COR-L47 (cell line): ENCODE measurements at places on chromosomes 3 and 15.

DNA sequence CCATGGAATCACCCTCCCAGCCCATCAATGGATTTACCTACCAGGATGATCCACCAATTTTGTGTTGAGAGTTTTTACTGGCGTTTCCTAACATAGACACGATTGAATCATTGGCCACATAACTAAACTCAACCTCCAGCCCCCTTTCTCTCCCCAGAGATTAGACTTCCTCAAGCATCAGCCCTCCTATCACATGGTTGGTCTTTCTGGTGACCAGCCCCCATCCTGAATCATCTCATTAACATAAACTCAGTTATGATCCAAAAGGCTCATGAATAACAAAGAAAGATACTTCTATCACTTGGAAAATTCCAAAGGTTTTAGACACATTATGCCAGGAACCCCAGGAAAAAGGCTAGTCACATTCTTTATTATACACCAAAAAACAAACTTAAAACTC lies 21.2 kb downstream of the PRKAR2A start:
- DNase-seq, result no peak

GRCh38 chr3:25782938-25783660 lies at the start of gene NGLY1:
TSS of gene NGLY1 (minus strand) at chr3:25783443. CDS start at chr3:25783390, 53 bp downstream.
- peak; percentile 47 for DNase-seq

DNA sequence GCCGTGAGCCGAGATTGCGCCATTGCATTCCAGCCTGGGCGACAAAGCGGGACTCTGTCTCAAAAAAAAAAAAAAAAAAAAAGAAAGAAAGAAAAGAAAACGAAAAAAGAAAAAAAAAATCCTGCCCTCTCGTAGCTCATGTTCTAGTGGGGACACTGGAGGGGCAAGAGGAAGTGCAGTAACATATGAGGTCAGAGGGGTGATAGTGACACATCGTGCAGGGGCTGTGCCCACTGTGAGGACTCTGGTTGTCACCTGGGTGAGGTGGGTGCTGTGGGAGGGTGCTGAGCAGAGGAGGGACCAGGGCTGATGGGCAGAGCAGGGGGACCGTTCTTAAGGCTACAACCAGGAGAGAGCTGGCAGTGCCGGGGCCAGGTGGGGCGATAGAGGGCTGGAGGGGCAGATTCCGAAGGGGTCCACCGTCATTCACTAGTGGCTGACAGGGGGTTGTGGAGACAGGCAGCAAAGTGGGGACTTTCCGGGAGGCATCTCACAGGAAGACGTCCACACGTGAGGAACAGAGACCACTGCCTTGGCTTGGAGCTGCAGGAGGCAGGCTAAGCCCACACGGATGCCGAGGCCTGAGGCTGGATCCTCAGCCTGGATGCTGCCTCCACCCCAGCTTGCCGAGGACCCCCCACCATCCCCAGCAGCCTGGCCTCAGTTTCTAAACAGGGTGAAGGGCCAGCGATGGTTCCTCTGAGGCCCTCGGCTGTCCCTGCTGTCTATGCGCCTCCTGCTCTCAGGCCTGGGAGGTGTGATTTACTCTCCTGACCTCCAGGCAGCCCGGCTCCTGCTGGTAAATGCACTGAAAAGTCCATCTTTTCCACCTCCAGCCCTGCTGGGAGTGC lies 154.3 kb upstream of the IQSEC1 start:
- no peak for DNase-seq

DNA sequence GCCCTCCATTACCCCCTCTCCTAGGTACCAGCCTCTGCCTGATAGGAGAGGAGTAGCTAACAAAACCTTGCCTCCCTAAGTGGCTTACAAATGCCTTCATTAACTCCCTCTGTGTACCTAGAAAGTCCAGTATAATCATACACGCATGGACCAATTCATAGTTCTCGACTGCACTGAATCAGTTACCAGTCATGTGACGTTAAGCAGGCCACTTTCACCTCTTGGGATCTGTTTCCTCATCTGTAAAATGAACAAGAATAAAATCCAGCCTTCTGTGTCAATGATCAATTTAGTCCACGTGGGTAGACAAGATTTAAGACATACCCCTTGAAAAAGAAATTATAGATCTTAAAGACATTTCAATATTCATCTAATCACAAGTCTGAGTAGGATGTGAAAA lies 72.2 kb downstream of the TRIM69 start:
- DNase-seq, result no peak

- no peak for DNase-seq
Observed at GRCh38 chr3:126616931-126617330, 38.0 kb downstream of the TXNRD3 start.

- DNase-seq, result no peak
Observed at GRCh38 chr3:134610432-134611385, 40.1 kb downstream of the KY start.

DNA sequence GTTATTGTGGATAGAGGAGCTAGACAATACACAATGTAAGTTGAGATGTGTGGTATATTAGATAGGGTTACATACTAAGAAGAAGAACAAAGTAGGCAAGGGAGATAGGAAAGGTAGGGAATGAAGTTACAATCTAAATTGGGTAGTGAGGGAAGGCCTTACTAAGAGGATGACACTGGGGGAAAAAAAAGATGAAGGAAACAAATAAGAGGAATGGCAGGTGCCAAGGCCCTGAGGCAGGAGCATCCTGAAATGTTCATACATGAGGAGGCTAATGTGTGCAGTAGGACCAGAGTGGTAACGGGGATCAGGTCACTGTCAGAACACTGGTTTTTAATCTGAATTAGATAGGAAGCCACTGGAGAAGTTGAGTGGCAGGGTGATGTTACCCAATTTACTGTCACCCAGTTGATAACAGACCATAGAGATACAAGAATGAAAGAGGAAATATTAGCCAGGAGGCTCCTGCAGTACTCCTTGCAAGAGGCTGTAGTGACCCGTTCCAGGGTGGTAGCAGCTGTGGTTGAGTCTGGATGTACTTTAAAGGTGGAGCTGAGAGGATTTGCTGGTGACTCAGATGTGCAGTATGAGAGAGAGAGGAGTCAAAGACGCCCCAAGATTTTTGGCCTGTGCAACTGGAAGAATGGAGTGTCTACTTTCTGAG lies 14.4 kb downstream of the RTP1 start:
- DNase-seq, result no peak

DNA sequence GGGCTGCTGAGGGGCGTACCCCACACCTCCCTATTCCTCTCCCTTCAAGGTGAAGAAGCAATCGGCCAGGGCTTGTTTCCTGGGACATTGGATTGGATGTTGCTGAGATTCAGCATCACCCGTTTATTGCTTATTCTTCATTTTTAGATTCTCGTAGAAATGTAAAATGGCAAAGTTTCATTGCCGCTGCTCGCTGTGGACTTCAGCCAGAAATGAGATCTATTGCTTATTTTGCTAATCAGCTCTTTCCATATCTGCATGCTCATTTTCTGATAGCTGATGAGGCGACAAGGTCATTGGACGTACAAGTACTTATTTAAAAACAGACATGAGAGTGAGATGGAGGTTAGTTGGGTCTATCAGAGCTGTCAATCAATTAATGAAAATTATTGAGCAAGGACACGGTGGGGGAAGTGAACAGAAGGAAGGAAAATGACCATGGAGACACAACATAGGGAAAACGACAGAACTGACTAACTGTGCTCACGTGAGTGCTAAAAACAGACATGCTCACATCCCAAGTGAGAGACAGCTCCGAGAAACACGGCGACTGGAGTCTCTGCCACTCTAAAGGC lies 471.2 kb downstream of the NR2F2 start:
- DNase-seq, result no peak

GRCh38 chr3:149881879-149882278 lies 68.9 kb downstream of the RNF13 start:
- no peak for DNase-seq

- peak; percentile 39 for DNase-seq
Observed at GRCh38 chr15:83208367-83208661, 691 bp upstream of the HDGFL3 start.

- DNase-seq, result no peak
Observed at GRCh38 chr15:51782357-51782896, 31.0 kb downstream of the TMOD2 start.

DNA sequence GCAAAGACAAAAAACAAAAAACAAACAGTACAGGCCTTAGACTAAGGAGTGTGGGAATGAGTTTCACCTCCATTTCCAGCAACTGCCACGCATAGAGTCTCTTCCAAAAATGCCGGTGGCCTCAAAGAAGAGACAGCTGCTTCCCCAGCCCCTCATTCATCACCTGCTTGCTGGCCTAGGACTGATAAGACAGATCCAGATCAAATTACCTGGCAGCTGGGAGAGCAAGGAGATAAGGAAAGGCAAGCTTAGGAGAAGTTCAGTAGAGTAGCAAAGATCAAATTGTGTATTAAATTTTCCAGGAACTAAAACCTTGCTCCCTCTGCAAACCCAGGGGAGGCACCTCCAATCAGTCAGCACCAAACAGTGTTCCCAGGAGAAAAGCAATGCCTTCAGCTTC lies 325.8 kb upstream of the CTNNB1 start:
- no peak for DNase-seq

DNA sequence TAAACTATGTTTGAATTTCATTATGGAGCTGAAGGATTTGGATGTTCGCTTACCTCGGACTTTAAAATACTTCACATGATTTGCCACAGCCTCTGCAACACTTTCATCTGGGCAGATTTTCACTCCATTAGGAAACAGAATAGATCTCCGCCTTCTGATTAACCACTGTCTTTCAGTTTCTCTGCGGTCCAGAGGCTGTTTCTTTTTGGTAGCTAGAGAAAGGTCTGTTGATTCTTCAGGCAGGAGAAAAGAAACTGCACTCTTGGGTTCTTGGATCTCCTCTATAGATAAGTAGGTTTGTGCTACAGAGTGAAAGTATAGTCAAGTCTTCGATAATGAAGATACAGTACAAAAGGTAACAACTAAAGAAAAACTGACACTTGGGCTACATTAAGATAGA lies 844 bp downstream of the IMPG2 start:
- DNase-seq, result no peak

DNA sequence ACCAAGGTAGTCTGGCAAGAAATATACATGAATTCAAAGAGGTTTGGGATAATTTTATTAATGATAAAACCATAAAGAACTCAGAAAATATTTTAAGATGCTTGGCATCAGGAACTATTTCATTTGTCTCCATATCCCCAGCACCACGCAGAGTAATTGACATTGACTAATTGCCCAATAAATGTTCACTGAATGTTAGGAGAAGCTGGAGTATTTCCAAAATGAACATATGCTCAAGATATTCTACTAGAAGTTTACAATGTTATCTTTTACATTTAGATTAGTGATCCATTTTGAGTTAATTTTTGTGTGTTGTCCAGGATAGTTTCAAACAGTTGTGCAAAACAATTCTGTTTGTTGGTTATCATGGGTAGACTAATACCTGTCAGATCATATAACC lies 298.8 kb upstream of the CTDSPL start:
- no peak for DNase-seq

- DNase-seq, result no peak
Observed at GRCh38 chr3:2391896-2392295, 293.2 kb downstream of the CNTN4 start.

DNA sequence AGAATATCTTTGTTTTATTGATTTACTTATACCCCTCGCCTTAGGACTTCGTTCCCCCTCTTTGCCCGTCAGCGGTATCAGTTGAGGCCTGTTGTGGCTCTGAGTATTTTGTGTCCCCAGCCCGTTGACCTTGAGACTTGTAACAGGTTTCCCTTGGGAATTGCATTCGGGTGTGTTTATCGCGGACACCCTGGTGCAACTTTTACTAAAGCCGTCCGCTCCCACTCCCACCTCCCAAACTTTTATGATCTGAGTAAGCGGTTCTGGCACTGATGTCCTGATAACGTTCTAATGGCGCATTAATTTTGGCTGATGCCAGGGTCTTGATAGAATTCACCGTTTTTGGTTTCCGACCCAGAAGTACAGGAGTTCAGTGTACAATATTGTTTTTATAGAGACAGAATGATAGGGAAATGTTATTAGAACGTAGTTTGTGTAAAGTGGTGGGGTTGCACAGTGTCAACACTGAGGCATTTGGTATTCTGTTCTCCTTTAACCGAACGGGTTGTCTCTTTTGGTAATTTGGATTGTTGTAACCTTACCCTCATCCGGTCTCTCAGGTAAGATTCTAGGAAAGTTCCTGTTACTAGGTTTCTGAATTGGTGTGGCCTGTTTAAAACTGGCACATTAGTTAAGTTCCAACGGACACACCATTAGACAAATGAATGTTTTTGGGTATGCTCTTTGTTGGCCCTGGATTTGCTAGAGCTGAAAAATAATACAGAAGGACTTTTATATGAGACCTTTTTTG lies 47.8 kb downstream of the OIP5 start:
- no peak for DNase-seq

GRCh38 chr3:9293076-9293475 lies 43.6 kb upstream of the SRGAP3 start:
- DNase-seq, result no peak

DNA sequence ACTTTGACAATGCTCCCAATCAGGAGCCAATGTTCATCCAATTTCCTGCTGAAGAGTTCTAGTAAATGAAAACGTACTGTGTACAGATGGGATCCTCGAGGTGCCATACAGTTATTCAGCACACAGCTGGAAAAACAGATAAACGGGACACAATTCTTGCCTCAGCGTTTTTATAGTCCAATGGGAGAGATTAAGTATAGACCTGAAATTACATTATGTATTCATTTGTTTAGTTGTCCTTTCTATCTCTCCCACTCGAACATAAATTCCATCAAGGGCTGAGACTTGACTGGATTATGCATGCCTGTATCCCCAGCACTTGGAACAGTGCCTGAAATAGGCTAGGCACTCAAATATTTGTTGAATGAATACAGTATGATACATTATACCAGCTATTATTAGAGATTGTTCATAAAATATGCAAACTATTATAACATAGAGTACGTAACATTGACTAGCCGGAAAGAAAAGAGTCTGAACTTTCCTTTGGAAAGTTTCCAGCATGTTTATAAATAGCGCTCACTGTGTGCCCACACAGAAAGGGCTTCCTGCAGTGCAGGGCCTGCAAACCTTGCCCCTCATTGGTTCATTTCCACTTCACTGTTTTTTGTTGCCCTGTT lies 27.4 kb upstream of the SNTN start:
- DNase-seq, result peak; percentile 54

- DNase-seq, result no peak
Observed at GRCh38 chr15:72538931-72539330, 64.8 kb downstream of the ARIH1 start.

DNA sequence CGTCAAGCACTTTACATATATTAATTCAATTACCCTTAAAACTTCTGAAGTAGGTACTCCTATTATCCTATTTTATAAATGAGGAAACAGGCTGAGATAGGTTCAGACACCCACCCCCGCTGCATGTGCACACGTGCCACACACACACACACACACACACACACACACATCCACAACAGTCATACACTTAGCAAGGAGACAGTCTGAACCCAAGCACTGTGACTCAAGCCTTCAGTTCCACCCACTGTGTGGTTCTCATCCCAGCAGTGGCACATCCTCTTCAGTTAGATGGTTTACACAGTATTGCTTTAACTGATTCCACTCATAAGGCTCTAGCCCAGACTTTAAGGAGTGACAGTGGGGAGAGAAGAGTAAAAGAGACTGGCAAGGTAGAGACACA lies 91.1 kb upstream of the FGF7 start:
- no peak for DNase-seq

GRCh38 chr15:92098869-92099268 lies 245.4 kb downstream of the SLCO3A1 start:
- no peak for DNase-seq
